ENCODE measurements at places on chromosomes 12 and 14. TPM values are rescaled to one million over a fixed set of nuclear protein-coding genes. Genes with fewer than 3 reads are reported as not detected.
A peak's percentile ranks its signal among the peaks of the same experiment; 100 is the strongest.

DNA sequence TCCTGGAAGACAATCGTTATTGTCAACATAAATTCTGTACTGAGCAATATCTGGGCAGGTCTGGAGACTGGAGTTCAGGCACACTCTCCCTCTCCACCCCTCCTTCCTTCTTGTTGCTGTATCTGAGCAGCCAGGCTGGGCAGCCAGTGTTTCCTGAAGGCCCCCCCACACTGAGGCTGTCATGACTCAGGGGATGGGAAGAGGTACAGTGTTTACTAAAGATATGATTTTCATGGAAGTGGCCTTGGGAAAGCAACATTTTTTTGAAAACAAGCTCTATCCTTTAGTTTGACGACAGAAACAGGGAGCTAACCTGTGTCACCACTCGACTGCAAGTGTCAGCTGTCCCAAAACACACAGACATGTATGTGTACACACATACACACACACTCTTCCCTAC, 1485.4 kb upstream of the TMEM132C start:
- no peak for DNase-seq
- no peaks in the 10 kb centered on the region for H3K27me3 ChIP-seq
- no peak overlapping the region for H3K27ac ChIP-seq
- no peak overlapping the region for H3K4me3 ChIP-seq

GRCh38 chr14:70642303-70643235, 853 bp downstream of the TTC9 start:
- peaks cover 25% of the 10 kb centered on the region for H3K27me3 ChIP-seq
- DNase-seq: no peak
- peaks cover 20% of the 10 kb centered on the region for H3K4me1 ChIP-seq
- H3K4me3 ChIP-seq: peak overlapping the region; percentile 80

GRCh38 chr14:23450379-23450778, 14.9 kb upstream of the MYH7 start:
- H3K27ac ChIP-seq: no peak overlapping the region
- peaks cover 35% of the 10 kb centered on the region for H3K27me3 ChIP-seq
- H3K4me3 ChIP-seq: no peak overlapping the region
- no peaks in the 10 kb centered on the region for H3K36me3 ChIP-seq
- no peak for DNase-seq
- no peaks in the 10 kb centered on the region for H3K4me1 ChIP-seq

- peaks cover 12% of the 10 kb centered on the region for H3K36me3 ChIP-seq
- no peaks in the 10 kb centered on the region for H3K27me3 ChIP-seq
- no peaks in the 10 kb centered on the region for H3K4me1 ChIP-seq
Measured at GRCh38 chr12:71790331-71790730, 35.7 kb downstream of the RAB21 start.

GARIN6 gene
- not detected for total RNA-seq
